ENCODE measurements at places on chromosomes 3 and 15. TPM values are rescaled to one million over a fixed set of nuclear protein-coding genes. Genes with fewer than 3 reads are reported as not detected.

- H3K36me3 ChIP-seq = peaks cover 63% of the 10 kb centered on the region
- peak overlapping the region; percentile 25 for H3K27ac ChIP-seq
- H3K4me1 ChIP-seq = no peaks in the 10 kb centered on the region
- DNase-seq = no peak
- no peak overlapping the region for H3K4me3 ChIP-seq
- no peaks in the 10 kb centered on the region for H3K27me3 ChIP-seq
Observed at GRCh38 chr15:74032606-74033561, 38.4 kb downstream of the PML start.

GRCh38 chr15:72140088-72140487 is 21.9 kb downstream of the SENP8 start:
- no peaks in the 10 kb centered on the region for H3K36me3 ChIP-seq
- H3K27me3 ChIP-seq = no peaks in the 10 kb centered on the region
- H3K4me1 ChIP-seq = no peaks in the 10 kb centered on the region
- no peak overlapping the region for H3K4me3 ChIP-seq
- no peak for DNase-seq

DNA sequence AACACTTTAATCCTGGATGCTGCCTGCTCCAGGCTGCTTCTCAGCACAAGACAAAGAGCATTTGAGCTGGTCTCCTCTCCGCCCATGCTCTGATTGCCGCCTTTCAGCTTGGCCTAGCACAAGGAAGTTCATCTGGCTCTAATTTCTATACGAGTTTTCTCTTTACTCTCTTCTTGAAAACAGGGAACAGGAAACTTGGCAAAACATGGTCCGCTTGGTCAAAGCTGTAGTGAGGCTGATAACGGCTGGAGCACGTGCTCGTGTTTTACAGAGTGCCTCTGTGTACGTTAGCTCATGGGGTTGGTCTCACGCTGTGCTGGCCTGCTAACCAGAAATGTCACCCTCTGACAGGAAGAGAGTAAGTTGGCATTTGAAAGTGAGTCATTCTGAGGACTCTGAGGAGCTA is 19.2 kb downstream of the RARRES1 start:
- DNase-seq = no peak
- peaks cover 20% of the 10 kb centered on the region for H3K36me3 ChIP-seq
- no peak overlapping the region for H3K27ac ChIP-seq
- H3K4me1 ChIP-seq = peaks cover 9% of the 10 kb centered on the region
- no peak overlapping the region for H3K4me3 ChIP-seq
- H3K27me3 ChIP-seq = no peaks in the 10 kb centered on the region

- no peaks in the 10 kb centered on the region for H3K36me3 ChIP-seq
- H3K4me1 ChIP-seq = no peaks in the 10 kb centered on the region
- no peak overlapping the region for H3K4me3 ChIP-seq
- peaks cover 43% of the 10 kb centered on the region for H3K27me3 ChIP-seq
- no peak overlapping the region for H3K27ac ChIP-seq
Observed at GRCh38 chr3:131564812-131565211, 62.0 kb upstream of the MRPL3 start.

DNA sequence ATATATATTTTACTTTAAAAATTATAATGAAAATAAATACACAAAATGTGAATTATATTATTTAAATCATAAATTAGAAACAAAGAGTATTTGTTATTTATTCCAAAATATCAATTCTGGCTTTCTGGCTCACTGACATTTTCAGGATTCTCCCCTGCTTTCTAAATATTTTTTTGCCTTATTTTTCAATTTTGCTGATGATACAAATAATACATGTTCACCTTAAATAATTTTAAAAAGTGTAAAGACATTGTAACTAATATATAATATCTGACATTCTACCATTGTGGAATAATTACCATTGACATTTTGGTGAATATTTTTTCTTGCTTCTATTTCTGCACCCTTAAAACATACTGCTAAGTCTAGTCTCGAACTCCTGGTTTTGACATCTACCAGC is 325.9 kb upstream of the CBLB start:
- no peaks in the 10 kb centered on the region for H3K27me3 ChIP-seq
- H3K27ac ChIP-seq = no peak overlapping the region
- H3K36me3 ChIP-seq = peaks cover 15% of the 10 kb centered on the region
- H3K4me3 ChIP-seq = no peak overlapping the region

DNA sequence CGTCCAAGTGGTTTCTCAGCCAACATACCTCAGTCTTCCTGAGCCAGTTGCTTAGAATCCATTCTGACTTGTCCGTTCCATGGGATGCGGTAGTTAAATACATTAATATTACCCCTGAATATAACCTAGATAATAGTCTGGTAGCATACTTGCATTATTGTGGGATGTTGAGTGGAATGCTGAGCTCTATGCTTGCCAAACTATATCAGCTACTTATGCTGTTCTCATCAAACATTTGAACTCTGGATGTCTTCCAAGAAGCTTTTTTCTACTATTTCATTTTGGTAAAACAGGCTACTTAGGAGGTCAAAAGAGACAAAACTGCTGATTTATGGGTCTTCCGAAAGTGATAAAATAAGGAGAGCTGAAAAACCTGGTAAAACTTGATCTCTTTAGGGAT is 429.5 kb downstream of the NAALADL2 start:
- no peaks in the 10 kb centered on the region for H3K27me3 ChIP-seq
- no peaks in the 10 kb centered on the region for H3K36me3 ChIP-seq
- no peak overlapping the region for H3K27ac ChIP-seq
- no peak for DNase-seq

- peaks cover 20% of the 10 kb centered on the region for H3K36me3 ChIP-seq
- peak overlapping the region; percentile 5 for H3K4me3 ChIP-seq
- H3K27me3 ChIP-seq = no peaks in the 10 kb centered on the region
Observed at GRCh38 chr15:80991421-80991820, 1.8 kb upstream of the MESD start.

DNA sequence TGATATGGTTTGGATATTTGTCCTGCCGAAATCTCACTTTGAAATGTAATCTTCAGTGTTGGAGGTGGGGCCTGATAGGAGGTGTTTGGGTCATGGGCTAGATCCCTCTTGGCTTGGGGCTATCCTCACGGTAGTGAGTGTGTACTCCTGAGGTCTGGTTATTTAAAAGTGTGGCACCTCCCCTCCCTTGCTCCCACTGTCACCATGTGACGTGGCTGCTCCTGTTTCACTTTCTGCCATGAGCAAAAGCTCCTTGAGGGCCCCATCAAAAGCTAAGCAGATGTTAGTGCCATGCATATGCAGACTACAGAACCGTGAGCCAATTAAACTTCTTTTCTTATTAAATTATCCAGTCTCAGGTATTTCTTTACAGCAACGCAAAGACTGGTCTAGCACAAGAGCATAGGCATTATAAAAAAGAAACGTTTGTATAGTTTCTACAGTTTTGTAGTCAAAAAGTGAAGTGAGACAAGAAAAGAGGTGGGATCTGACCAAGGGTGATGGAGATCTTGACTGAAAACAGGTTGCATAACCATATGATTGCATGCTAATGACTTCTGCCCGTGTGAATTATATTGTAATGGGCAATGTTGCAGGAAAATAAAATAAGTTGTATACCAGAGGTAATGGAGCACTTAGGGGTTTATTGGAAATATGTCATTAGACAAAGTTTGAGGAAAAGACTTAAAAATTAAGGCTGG is 28.5 kb upstream of the CLASP2 start:
- no peak overlapping the region for H3K4me3 ChIP-seq
- H3K4me1 ChIP-seq = no peaks in the 10 kb centered on the region
- no peak overlapping the region for H3K27ac ChIP-seq
- no peak for DNase-seq

GRCh38 chr3:14125193-14126016 is 553 bp downstream of the TMEM43 start:
- peaks cover 48% of the 10 kb centered on the region for H3K36me3 ChIP-seq
- H3K27me3 ChIP-seq = no peaks in the 10 kb centered on the region
- H3K27ac ChIP-seq = peak overlapping the region; percentile 92
- H3K4me1 ChIP-seq = peaks cover 61% of the 10 kb centered on the region

Gene CLK3
- total RNA-seq = 126 TPM
